ENCODE measurements at places on chromosomes 4 and X.

- no peak for DNase-seq
Observed at GRCh38 chrX:1476682-1477081, 24.0 kb upstream of the ASMTL start.

- no peak for DNase-seq
Observed at GRCh38 chr4:159684061-159684460, 581.2 kb downstream of the RAPGEF2 start.

GRCh38 chr4:9952415-9952950, 68.8 kb downstream of the SLC2A9 start:
- no peak for DNase-seq

DNA sequence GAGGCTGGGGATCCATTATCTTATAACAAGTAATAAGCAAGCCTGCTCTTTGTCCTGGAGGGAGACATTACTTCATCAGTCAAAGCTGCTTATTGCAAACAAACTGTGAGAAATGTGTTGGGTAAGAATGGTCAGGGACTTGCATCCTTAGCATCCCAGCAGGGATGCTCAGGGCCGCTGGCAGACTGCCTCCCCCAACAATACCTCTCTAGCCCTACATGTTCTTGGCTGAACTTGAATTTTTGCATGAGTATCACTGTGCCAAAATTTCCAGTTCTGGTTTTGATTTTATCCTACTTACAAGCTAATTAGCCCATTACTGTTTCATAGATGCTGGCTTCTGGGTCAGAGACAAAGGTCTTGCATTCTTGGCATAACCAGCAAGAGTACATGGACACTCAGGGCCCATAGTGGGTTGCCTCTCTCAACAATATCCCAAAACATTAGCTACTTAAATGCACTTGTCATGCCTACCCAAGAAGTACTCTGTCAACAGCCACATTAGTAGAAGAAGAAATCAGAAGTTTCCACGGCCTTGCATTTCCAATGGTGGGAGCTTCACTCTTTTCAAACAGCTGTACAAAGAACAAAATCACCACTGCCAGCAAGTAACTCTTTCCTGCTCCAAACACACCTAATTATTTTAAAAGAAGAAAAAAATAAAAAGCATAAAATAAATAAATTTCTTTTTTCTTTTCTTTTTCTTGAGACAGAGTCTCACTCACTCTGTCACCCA, 41.9 kb upstream of the NEUROG2 start:
- DNase-seq, result no peak

GRCh38 chr4:13483136-13483767, 888 bp downstream of the RAB28 start:
- DNase-seq, result no peak

GRCh38 chrX:39896951-39897740, 200.6 kb downstream of the BCOR start:
- DNase-seq, result peak; percentile 76

GRCh38 chr4:8894424-8894816, 22.8 kb upstream of the HMX1 start:
- no peak for DNase-seq

DNA sequence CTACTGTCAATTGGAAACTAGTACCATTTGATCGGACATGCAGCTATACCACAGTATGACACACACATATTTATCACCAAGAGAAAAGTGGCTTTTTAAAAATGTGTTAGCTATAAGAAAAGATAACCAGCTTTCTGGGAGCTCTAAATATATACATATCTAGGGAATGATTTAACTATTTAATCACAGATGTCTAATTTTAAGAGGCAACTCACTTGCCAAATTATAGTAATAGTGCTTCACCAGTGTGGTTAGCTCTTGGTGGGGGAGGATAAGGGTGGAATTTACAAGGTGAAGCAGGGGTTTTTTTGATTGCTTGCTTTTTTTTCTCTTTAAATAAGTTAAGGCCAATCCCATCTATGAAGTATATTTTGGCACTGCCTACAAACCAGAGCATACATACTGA, 547.7 kb upstream of the DIPK2B start:
- DNase-seq, result no peak

- no peak for DNase-seq
Observed at GRCh38 chr4:129748991-129749390, 653.0 kb downstream of the C4orf33 start.

DNA sequence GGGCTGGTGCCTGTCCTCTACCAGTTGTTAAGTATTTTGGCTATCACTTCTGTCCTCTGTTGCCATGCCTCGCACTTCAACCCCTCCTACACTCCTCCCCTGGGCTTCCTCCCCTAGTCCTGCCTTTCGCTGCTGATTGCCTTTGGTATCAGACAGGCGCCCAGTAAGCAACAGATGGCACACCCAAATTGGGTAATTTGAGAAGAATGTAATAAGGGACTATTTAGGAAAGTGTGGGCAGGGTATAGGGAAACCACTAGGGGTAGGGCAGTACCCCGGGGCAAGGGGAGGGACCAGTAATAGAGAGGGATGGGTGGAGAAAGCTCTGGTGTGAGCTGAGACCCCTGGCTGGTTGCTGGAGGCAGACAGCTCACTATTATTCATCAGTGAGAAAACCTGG, 172.7 kb upstream of the USP9X start:
- DNase-seq, result no peak

- DNase-seq, result no peak
Observed at GRCh38 chr4:10336471-10336870, 120.8 kb downstream of the ZNF518B start.

DNA sequence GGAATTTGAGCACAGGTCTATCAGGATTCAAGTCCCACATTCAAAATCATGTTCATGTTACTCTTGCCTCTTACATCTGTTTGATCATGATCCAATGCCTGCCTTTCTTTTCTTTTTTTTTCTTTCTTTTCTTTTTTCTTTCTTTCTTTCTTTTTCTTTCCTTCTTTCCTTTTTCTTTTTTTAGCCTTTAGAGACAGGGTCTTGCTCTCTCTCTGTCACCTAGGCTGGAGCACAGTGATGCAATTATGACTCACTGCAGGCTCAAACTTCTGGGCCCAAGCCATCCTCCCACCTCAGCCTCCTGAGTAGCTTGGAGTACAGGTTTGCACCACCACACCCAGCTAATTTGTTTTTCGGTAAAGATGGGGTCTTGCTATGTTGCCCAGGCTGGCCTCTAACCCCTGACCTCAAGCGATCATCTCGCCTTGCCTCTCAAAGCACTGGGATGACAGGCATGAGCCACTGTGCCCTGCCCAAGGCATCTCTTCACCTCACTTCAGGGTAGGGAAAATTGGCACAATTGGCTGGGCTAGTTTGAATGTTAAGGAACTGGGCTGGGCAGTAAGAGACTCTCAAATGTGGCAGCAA, 359.2 kb downstream of the FBXW7 start:
- DNase-seq, result no peak

DNA sequence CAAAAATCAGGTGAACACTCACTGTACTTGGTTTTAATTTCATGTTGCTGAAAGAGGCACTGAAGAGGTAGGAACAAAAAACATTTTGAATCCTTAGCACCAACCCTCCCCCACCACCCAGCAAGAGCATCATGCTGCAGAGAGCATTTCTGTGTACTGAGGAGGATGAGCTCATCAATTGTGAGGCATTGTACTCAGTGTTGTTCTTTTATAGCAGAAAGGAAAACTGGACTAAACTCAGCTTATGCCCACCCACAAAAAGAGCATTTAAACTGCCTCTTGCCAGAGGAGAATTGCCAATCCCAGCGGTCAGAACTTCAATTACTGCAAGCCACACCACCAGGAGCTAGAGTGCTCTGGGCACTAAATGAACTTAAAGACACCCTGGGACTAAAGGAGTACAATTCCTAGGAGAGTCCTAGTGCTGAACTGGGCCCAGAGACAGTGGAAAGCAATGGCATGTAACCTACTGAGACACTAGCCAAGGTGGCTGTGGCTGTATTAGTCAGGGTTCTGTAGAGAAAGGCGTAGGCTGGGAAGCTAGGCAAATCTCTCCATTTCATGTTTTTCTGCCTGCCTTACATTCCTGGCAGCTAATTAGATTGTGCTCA, 280.7 kb upstream of the KLHL4 start:
- DNase-seq, result no peak

GRCh38 chrX:40267334-40268187, 169.8 kb upstream of the BCOR start:
- peak; percentile 35 for DNase-seq

- no peak for DNase-seq
Observed at GRCh38 chrX:66677430-66677829, 38.6 kb upstream of the EDA2R start.

Measured in fibroblast of upper back skin (primary cell).